Suppressor macrophage treated with lipopolysaccharide for 4 hours (primary cell): ENCODE measurements at places on chromosomes 6 and 20.

- no peak for DNase-seq
These were observed 47.1 kb upstream of the GABRR1 start for GRCh38 chr6:89264296-89264695.

GRCh38 chr6:16966791-16967469, 134.9 kb upstream of the STMND1 start:
- DNase-seq, result peak; percentile 55

DNA sequence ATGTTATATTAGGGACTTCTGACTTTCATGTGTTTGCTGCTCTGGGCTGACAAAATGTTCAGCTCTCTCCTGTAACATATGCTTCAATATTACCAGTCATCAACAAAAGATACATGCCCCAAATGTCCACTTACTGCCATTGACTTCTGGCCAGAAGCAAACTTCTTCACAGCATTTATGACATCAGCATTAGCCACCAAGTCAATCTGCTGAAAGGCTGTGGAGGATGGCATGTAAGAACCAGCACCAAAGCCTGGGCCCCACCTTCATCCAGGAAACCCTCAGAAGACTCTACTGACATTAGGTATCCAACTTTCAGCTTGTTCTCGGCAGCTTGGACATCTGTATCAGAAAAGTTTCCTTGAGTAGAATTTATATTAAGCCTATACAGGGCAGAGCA, 595.5 kb downstream of the COL12A1 start:
- no peak for DNase-seq

GRCh38 chr6:84568971-84569370, 195.4 kb downstream of the TBX18 start:
- no peak for DNase-seq

DNA sequence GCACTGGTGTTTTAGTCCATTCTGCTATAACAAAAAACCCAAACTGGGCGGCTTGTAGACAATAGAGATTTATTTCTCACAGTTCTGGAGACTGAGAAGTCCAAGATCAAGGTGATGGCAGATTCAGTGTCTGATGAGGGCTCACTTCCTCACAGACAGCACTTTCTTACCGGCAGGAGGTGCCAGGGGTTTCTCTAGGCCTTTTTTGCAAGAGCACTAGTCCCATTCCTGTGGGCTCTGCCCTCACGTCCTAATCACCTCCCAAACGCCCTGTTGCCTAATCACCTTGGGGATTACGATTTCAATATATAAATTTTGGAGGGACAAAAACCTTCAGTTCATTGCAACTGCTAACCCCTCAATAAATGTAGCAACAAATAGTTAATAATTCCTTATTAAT, 140.0 kb upstream of the SGK1 start:
- DNase-seq, result no peak

DNA sequence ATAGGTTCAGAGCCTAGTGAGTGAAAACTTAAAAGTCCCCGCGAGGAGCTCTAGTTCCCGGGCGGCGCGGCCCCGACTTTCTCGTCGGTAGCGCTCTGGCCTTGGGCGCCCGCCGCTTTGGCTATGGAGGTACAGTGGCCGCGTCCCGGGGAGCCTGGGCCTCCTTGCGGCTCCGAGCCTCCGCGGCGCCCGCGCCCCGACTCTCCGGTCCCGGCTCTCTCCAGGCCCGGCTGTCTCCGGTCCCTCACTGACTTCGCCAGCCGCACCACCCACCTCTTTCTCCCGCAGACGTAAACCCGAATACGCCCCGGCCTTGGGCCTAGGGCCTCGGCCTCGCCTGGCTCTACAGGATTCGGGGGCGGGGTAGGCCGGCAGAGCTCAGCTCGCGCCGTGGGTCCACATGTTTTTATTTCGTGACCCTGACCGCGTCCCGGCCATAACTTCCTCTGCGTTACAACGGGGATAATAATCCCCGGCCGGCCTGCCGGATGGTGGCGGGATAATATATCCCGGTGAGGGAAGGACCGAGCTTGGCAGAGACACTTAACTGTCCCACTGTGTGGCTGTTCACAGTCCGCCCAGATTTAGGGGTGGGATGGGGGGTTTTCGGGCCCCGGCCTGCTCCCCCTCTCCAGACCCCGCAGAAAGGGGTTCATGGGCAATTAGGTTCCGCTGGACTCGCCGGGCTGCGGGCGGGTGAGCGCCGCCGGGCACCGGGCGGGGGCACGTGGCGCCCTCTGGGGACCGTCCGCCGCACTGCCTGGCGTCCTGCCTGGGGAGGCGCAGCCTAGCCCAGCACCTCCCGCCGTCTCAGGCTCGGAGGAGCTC, 10.0 kb upstream of the TBX18 start:
- DNase-seq, result peak; percentile 19

DNA sequence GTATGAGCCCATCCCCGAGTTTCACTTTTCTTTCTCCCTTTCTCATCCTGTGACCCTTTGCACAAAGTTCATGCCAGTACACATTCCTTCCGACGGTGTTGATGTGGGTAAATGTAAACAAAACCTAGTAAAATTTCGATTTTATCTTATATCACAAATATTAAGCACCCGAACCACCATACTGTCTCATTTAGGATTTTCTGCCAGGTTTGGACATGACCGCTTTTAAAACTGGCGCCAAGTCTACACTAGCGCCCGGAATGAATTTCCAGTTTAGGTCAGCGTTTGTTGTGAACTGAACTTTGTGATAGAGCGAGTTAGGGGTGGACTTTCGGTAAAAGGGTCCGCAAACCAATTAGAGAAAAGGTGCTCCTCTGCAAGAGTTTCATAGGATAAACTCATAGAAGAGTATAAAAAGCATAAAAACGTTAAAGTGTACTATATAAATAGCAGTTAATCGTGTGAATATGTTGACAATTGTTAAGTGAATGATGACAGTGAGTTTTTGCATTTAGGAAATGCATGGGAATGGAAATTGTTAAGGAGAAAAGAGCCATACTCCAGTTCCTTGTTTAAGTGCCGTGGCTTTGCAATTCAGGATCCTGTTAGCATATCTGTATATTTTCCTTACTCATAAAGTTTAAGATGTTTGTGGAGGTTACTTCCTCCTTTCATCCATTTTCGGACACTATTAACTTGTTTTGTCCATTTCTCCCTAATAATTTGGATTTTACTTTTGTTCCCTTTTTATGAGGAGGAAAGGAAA, 937 bp downstream of the AKAP7 start:
- peak; percentile 31 for DNase-seq

- DNase-seq, result no peak
These were observed 137.8 kb downstream of the MYB start for GRCh38 chr6:135318738-135319469.

- DNase-seq, result no peak
These were observed 41.2 kb upstream of the MTRF1L start for GRCh38 chr6:153043719-153044118.

DNA sequence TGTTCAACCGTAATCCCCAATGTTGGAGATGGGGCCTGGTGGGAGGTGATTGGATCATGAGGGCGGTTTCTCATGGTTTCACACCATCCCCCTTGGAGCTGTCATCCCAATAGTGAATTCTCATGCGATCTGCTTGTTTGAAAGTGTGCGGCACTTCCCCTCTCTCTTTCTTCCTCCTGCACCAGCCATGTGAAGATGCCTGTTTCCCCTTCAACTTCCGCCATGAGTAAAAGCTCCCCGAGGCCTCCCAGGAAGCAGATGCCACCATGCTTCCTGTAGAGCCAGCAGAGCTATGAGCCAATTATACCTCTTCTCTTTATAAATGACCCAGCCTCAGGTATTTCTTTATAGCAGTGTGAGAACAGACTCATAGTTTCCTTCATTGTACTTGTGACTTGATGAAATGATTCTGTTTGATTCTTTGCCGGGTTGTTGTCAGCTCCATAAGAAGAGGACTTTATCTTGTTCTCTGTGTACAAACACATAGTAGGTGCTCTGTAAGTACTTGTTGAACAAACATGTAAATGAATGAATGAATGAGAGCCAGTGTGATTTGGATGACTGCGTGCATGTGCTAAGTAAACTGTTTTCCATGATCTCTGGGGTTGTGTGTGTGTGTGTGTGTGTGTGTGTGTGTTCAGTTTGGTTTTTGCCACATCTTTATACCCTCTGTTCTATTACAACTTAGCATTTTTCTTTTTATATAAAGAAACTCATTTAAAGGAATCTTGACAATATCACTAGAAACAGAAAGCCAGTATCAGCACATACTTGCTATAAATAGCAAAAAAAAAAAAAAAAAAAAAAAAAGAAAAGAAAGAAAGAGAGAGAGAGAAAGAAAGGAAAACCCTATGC, 22.5 kb upstream of the PTGIS start:
- no peak for DNase-seq

GRCh38 chr6:169250660-169251059, 3.0 kb downstream of the THBS2 start:
- DNase-seq, result no peak

- peak; percentile 19 for DNase-seq
These were observed 487 bp upstream of the BMP6 start for GRCh38 chr6:7725412-7725811.

GRCh38 chr6:167130712-167131684, 8.1 kb downstream of the CCR6 start:
- no peak for DNase-seq

DNA sequence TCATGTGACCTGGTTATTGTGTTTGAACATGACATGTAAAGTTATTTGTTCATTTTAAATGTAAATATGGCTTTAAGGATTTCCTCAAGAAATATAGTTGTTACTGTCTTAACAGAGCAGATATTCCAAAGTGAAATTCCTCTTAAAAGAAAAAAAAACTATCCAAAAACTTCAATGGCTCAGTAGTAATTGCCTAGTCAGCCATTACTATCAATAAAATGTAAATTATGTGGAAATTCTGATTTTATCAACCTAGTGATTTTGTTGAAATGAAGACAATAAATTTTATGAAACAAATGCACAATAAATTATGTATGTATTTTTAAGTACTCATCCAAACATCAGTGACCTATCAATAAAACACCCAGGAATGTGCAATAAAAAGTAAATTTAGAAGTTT, 463.3 kb downstream of the TENT5A start:
- DNase-seq, result no peak

- no peak for DNase-seq
These were observed 11.3 kb upstream of the PTGIS start for GRCh38 chr20:49579195-49579594.
